Fibroblast of skin of abdomen (primary cell): ENCODE measurements at places on chromosomes 16 and 17.

DNA sequence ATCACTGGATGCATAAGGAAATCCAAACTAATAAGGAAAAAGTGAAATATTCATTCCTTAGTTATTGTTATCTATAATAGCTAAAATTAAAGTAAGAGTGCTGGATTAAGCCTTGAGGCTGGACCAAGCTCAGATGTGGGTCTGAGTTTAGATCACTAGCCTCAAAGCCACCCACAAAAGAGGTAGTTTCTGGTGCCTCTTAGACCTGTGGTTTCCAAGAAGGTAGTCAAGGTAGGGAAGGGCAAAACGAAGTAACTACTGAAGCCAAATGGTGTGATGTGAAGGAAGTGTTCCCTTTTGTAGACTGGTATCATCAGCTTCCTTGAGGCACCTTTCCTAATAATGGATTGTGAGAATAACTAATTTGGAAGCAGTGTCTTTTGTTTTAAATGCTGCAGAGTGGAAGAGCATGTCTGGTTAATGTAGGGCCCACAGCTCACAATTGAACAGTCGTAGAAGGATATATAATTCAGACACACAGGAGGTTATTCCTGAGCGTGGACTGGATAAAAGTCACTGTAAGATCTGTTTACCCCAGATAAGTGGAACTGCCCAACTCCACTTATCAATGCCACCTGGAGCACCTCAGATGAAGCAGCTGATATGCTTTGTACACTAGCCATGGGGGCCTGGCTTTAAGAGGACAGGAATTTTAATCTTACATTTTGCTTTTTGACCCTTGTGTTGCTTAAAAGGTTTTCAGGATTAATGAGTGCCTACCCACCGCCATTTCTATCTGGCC lies 31.7 kb upstream of the LCMT1 start:
- DNase-seq, result no peak

GRCh38 chr16:1887711-1888354 lies 15.9 kb upstream of the MEIOB start:
- no peak for DNase-seq

DNA sequence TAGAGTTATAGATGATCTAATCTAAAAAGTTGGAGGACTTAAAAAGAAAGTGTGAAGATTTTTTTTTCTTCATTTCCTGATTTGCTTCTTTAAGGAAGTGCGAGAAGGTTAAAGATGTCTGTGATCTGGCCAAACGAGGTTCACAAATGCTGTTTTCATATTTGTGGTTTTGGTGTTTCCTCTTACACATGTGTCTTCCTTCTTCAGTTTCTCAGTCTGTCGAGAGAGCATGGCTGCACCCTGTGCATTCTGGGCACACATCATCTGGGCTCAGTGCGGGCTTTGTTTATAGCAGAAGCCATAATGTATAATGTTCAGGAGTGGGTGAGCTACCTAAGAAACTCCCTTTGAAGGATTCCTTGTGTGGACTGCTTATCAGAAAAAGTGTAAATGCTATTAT lies 260.4 kb upstream of the TBX2 start:
- peak; percentile 82 for DNase-seq

DNA sequence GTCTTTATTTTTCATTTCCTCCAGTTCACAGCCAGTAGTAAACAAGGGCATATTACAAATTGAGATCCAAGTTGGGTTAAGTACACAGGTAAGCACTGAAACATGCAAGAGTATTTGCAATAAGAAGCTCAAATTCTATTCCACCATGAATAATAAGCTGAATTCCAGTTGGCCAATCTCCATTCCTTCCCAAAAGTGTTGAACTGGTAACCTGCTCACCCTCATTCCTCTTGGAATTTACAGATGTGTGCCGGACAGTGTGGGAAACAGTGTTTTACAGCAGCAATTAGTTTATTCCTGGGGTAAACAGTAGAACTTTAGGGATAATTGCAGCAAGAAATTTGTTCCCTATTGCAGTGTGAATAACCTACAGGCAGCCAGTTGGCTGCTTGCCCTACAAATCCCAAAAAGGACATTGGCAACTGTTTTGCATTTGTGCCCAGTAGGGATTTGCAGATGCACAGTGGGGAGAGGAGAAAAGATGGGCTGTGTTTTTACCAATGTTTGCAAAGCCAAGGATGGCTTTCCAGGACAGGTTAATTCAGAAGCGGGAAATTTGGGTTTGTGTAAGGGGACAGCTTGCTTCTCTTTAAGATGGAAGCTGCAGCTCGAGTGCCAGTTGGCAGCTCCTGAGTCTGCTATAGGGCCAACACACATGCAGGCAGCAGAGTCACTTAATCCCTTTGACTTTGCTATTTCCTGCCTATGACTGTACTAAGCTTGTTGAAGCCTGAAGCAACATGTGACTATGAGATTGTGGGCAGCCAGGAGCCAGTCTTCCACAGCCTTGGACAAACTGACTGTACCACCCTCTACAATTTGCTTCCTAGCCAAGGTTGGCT lies 318.9 kb downstream of the MAP2K6 start:
- peak; percentile 62 for DNase-seq

DNA sequence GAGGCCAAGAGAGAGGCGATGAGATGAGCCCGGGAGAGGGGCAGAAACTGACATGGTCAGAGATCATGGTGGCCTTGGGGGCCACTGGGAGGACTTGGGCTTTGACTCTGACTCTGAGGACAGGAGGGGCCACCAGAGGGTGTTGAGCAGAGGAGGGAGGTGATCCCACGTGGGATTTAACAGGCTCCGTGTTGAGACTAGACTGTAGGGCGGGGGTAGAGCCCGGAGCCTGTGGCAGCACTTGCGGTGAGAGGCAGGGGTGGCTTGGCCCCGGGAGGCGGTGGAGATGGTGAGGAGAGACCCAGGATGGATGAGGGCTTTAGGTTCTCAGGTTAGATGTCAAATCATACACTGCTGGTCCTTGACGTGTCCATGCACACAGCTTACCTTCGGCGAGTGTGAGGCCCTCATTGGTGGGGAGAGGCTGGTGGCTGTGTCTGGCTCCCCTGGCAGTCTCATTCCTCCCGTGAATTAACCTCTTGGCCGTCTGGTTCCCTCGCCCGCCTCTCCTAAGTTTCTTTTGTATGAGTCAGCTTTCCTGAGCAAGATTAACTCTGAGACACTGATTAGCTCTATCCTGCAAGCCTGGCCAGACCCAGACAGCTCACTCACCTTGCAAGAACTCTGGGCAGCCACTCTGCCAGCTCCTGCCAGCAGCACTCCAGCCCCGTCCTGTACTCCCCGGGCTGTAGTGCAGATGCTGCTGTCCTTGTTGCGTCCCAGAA lies 39.7 kb downstream of the VPS35L start:
- peak; percentile 78 for DNase-seq

GRCh38 chr16:48905632-48906505 lies 295.9 kb upstream of the N4BP1 start:
- no peak for DNase-seq

GRCh38 chr16:70689970-70690891 lies 4.4 kb upstream of the MTSS2 start:
- DNase-seq, result no peak

DNA sequence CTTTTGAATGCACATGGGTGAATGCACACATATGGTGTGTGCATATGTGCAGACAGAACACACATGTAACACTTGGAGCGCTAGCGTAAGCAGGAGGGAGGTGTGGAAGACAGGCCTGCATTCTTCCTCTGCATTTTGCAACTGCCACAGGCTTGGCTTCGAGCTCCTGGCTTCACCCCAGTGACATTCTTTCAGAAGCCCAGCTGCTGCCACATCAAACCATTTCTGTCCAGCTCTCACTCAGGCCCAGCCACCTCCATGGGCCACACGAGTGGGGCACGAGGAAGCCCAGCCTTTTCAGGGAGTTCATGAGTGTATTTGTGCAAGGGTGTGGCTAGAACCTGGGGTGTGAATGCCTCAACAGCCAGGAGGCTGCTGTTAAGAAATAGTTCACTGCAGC lies 18.8 kb downstream of the LGALS3BP start:
- peak; percentile 50 for DNase-seq
